ENCODE measurements at places on chromosomes 3 and 15. TPM values are rescaled to one million over a fixed set of nuclear protein-coding genes. Genes with fewer than 3 reads are reported as not detected.

Gene SPATA12
- 0.03 TPM for total RNA-seq

Gene ARHGEF3
- 46.1 TPM for total RNA-seq

Gene BSN
- 0.07 TPM for total RNA-seq

Gene RASL12
- total RNA-seq: not detected

Gene NRROS
- 0.03 TPM for total RNA-seq

Gene GPR149
- total RNA-seq: not detected

Gene MYRIP
- not detected for total RNA-seq

Gene LRIG1
- total RNA-seq: 15.2 TPM

Gene GCSAM
- 1.3 TPM for total RNA-seq

Gene TMEM42
- 15.8 TPM for total RNA-seq

Gene CPN2
- total RNA-seq: not detected

Gene GAP43
- total RNA-seq: not detected

Gene GLDN
- total RNA-seq: not detected

Gene TKT
- 542 TPM for total RNA-seq

Gene CCNB2
- 73.1 TPM for total RNA-seq

Gene TMC3
- total RNA-seq: not detected

Gene KCNMB3
- total RNA-seq: 0.54 TPM

Gene CSNK1G1
- total RNA-seq: 30.1 TPM

Gene ARPIN
- 10.8 TPM for total RNA-seq

Gene CRELD1
- total RNA-seq: 7.9 TPM

Gene ADGRG7
- total RNA-seq: not detected

Gene CHRD
- not detected for total RNA-seq

Gene ZCWPW2
- 0.18 TPM for total RNA-seq

Gene UROC1
- not detected for total RNA-seq

Gene SCG5
- 46.3 TPM for total RNA-seq
